ENCODE measurements at places on chromosomes 13 and 19.

GRCh38 chr19:57599377-57599760 is 316 bp upstream of the ZNF530 start:
- DNase-seq: no peak

- DNase-seq: no peak
Measured at GRCh38 chr19:6433663-6434062, at the start of gene SLC25A41. Gene SLC25A41, minus strand, starts transcription at chr19:6433763. Its CDS starts 70 bp downstream, at chr19:6433693.

DNA sequence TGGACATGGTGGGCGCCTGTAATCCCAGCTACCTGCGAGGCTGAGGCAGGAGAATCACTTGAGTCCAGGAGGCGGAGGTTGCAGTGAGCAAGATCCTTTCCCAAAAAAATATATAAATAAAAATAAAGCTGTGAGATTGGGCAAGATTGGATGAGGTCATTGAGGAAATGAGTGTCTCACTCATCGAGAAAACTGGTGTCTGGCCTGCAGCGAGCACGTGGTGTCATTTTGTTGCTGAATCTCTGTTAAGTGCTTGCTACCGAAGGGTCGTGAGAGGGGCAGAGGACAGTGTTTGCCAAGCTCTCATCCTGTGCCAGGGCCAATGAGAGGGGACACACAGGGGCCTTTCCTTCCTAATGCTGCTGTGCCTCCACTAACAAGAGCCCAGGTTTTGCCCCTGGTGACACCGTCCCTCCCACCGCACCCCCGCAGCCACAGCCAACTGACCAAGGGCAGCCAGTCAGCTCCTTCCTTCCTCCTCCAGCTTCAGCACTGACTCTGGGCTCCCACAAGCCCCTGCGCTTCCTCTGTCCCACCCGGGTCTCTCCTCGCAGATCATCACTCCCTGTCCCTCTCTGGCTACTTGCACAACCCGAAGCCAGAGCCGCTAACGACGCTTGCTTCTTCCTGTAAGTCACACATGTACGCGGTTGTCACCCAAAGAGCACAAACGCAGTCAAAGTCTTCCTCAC is 3.2 kb downstream of the POLD1 start:
- no peak for DNase-seq

DNA sequence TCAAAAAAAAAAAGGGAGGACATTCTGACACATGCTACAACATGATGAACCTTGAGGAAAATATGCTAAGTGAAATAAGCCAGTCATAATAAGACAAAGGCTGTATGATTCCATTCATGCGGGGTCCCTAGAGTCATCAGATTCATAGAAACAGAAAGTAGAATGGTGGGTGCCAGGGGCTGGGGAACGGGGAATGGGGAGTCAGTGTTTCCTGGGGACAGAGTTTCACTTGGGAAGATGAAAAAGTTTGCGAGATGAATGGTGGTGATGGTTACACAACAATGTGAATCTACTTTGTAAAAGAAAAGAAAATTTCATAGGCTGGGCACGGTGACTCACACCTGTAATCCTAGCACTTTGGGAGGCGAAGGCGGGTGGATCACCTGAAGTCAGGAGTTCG is 6.1 kb upstream of the CLEC4G start:
- no peak for DNase-seq

- no peak for DNase-seq
Measured at GRCh38 chr13:73687087-73687486, 447.1 kb downstream of the KLF12 start.

GRCh38 chr19:9306443-9306842 is 3.2 kb downstream of the ZNF699 start:
- DNase-seq: no peak
